NCI-H524 treated with DMSO at 0.1 percent for 48 hours (cell line): ENCODE measurements at places on chromosomes 5 and 9.

DNA sequence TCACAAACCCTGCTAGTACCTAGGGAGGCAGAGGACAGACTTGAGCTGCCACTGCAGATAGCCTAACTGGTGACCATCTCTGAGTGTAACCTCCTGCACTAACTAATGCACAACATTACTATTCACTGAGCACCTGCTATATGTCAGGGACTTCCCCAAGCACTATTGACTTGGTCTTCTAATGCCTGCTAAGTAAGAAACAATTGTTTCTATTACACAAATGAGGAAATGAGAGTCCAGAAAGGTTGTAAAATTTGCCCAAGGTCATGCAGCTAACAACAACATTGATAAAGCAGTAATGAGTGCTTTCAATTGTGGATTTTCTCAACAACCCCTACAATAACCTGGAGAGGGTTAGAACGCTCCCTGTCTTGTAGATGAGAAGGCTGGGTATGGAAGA is 183.7 kb downstream of the ZNF462 start:
- DNase-seq: no peak

DNA sequence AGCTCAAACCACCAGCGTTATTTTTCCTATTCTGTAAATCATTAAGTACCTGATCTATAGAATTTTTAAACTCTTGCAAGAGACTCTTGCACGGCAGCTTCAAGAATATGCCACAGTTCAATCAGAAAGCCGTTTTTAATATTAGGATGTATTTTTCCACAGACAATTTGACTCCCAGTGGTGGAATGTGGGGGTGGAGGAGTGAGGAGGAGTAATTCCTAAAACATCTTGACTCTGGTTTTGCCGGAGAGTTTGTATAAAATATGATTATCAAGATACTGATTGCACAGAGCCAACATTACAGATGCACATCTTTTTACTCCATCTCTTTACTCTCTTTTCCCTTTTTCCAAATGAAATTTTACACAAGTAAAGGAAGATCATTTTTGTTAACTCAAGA is 288.3 kb downstream of the ENC1 start:
- no peak for DNase-seq

DNA sequence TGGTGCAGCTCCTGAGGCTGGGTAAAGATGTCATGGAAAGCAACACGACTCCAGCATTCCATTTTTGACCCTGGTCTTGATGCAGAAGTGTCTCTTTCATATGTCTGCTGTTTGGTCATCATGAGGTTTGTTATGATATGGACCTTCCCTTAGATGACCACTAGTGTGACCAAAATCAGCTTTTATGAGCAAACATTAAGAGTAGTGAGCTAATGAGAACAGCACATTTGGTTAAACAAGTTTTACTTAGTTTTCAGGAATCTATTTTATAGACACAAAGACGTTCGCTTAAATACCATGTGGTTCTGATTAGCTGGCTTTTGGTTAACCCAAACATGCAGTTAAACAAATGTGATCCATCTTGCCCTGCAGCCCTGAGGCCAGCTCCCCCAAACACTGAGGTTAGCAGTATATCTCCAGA is 56.7 kb upstream of the ACTBL2 start:
- no peak for DNase-seq

- no peak for DNase-seq
Observed at GRCh38 chr5:140025736-140026135, 17.4 kb downstream of the NRG2 start.

DNA sequence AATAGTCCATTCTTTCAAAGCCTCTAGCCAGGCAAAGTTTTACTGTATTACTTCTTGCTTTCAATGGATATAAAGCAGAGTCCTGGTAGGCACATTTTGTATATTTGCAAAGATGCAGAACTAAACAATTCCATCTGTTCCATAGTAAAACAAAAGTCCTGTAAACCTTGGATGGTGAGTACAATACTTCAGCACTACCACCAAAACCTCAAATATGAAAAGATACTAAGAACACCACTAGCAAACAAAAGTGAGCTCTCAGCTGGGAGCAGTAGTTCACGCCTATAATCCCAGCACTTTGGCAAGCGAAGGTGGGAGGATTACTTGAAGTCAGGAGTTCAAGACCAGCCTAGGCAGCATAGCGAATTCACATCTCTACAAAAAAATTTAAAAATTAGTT is 195.0 kb downstream of the MSX2 start:
- DNase-seq: no peak

DNA sequence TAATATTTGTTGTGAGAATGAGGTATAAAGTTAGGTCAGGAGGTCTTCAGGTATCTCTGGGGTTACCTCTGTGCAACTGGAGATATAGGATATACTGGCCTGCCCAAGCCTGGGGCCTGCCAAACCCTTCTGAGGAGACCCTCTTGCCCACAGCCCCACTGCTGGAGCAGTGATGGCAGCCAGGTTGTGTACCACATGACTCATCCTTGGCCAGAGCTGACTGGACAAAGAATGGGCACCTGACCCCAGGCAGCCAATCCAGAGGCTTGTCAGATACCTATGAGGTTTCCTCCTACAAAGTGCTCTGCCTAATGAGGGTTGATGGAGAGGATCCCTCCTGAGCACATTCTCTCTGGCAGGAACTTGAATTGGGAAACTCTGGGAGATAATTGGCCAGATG is 56.1 kb upstream of the TBC1D2 start:
- DNase-seq: no peak

DNA sequence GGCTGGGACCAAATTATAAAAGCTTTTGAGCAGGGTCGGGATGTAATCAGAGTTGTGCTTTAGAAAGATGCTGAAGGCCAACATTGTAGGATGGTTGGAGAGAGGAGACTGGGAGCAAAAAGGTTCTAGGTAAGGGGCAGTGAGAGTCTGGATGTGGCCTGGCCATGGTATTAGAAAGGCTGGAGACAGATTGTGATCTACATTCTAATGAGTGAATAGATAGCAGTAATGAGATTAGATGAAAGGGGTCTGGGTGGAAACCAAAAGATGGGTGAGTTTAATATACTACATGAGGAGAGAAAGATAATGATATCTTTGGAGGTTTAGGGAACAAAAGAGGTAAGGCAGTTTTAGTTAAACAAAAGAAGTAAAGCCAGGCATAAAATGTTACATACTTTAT is 88.8 kb upstream of the SH3GL2 start:
- no peak for DNase-seq

DNA sequence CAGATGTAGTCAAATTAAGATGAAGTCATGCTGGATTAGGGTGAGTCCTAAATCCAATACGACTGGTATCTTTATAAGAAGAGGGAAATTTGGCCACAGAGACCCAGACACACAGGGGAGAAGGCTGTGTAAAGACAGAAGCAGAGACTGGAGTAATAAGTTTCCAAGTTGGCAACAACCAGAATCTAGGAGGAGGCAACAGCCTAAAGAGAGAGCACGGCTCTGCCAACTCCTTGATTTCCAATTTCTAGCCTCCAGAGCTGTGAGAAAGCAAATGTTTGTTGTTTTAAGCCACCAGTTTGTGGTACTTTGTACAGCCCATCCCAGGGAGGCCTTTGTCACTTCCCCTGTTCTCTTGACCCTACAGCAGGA is 74.4 kb downstream of the ATG10 start:
- no peak for DNase-seq

DNA sequence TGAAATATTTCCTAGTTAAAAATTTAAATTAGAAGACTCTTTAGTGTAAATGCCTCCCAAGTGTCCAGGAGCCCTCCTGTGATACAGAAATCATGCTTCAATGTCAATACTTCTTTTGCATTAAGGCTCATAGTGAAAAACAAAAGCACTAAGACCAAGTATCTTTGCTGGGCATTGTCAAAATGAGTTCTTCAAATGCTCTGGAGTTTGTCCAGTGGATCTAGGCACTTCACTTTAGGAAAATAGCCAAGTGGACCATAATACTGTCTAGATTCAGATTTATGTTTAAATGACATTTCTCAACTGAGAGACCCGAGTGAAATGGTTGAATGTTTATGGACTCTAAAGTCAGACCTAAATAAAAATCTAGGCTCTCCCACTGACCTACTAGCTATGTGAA is 21.3 kb upstream of the CCDC112 start:
- DNase-seq: no peak

- DNase-seq: no peak
Observed at GRCh38 chr5:39177631-39177964, 41.8 kb downstream of the FYB1 start.

DNA sequence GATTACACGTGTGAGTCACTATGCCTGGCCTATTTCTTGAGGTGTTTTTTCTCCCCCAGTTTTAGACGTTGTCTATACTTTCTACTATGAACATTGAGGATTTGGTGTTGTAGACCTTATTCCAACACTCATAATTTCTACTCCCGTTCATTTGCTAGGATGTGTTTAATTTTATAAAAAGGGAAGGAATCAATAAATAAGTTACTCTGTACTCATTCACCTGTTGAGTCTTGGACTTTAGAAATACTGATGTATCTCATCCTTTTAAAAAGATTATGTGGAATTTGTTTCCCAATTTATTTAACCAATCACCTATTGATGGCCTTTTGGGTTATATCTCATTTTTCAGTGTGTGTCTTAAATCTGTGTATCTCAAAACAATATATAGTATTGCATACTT is 3.2 kb downstream of the CDK7 start:
- DNase-seq: no peak

DNA sequence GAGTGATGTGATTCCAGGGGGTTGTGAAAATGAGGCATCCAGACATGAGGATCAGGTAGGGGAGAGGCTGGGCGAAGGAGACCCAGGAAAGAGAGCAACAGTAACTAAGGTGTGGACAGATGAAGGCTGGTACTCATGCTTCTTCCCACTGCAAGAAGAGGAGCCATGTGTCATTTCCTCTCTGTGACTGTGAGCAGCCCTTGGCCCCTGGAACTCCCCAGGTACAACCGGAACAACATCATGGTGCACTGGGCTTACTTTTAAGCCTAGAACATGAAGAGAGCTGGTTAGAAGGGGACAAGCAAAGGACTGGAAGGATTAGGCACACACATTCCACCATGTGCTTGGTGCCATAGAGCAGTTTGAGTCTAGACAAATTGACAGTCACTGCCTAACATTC is 10.9 kb upstream of the IL12B start:
- no peak for DNase-seq

GRCh38 chr5:172622091-172623046 is 18.7 kb upstream of the NEURL1B start:
- DNase-seq: no peak

GRCh38 chr9:114233491-114234185 is 78.3 kb downstream of the COL27A1 start:
- DNase-seq: no peak

DNA sequence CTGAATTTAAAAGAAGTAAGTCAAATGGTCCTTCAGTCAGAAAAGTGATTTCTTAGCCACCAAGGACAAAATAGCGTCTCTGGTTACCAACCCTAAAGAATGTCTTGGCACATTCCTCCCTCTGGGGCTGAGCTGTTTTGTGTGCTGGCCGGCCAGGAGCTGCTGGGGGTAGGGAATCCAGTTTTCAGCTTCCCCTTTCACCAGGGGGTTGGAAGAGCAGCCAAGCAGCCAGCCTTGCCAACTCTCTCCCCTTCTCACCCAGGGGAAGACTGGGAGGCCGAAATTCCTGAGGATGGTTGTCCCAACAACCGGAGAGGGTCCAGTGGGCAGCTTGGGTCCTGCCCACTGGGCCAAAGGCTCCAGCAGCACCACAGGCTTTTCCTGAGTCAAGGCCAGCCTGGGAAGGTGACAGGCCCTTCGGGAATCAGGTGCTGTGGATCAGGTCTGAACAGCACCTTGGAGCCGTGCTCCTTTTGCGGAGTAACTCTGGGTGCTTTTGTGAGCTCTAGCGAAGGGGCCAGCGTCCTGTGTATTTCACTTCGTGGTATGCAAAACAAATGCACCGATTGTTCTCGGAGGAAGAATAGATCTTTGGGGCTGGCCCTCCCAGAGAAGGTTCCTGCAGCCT is 4.2 kb downstream of the WWC1 start:
- no peak for DNase-seq

DNA sequence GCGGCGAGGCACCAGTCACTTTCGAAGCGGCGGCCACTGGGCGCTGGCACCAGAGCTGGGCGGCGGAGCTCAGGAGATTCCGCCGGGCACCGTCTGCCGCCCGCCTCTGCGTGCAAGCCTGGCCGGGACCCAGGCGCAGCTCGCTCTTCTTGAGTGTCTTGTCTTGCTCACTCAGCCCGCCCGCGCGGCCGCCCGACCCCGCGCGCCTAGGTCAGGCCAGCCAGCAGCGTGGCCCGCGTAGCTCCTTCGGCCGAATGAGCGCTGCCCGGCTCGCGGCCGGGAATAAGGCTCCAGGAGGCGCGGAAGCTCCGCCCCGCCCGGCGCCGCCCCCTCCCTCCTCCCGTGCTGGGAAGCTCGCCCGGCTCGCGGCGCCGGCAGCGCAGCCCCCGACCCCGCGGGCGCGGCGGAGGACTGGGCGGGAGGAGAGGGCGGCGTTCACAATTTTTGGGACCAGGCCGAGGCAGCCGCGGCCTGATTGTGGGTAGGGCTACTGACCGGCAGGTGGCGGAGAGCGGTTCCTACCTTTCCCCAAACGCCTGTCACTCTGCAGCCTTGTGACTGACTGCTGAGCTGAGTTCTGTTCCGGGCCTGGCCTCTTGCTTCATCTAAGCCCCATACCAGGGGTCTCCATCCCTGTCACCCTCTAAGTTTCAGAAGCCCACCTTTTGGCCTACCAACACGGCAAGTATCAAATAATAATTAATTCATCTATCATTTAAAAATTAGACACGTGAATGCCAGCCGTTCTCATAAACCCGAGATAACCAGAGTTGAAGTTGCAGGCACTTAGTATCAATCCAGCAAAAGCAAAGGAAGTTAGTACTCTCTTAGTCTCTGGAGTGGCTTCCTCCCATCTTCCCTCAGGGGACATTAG is at the start of gene HBEGF:
Gene HBEGF, minus strand, starts transcription at position 256 of the 874 bp plus-strand sequence. CDS start 275 bp downstream, outside the sequence.
- peak; percentile 60 for DNase-seq

DNA sequence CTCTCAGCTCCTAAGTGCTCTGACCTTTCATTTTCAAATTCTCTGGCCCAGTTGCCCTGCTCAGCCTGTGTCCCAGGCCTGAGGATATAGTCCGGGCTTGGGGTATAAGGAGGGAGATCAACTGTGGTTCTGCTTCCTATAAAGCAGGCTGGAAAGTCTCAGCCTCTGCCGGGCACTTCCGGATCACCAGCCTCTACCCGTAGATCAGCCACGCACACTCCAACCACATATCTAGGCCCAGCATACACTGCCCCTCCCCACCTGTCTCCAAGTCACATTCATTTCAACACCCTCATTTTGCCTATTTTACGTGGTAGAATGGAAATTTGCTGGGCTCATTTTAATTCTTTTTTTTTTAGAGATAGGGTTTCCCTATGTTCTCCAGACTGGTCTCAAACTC is 3.1 kb downstream of the ZER1 start:
- DNase-seq: no peak

GRCh38 chr9:700365-701282 is 140.9 kb upstream of the DMRT1 start:
- DNase-seq: no peak
